ENCODE measurements at places on chromosomes 7 and 10.

DNA sequence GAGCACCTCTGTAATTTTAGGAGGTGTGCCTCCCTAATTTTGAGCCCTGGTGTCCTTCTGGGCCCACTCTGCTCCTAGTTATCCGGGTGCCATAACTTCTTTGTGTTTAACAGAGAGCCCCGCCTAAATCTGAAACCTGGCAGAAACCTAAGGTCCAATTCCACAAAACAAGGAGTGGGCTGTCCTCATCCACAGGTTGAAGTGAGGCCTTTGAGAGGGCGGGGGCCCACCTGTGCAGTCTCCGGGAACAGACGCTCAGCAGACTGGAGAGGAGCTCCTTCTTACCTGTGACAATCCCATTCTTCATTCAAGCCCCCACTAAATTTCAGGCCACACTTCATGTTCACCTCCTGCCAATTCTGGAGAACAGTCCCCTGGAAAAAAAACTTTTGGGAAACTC lies 10.9 kb downstream of the TMEM72 start:
- DNase-seq, result no peak

DNA sequence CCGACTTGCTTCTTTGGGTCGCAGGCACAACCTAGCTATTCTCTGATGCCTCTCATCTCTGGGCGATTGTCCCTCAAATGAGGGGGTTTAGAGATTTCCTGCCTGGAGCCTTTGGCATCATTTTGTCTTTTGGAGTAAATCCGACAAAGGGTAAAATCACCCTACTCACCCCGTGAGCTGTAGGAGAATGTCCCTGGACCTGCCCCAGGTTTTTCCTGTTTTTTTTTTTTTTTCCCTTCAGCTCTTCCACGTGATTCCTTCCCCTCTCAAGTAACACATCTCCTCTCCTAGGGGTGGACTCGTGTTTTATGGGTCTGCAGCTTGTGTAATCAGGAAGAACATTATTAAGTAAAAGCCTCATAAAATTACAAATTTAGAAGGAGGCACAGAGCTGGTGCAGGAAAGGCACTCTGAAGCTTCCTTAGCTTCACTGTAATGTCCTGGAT lies 128.4 kb upstream of the ZNF746 start:
- no peak for DNase-seq

GRCh38 chr7:102467581-102468477 lies 3.0 kb downstream of the LRWD1 start:
- no peak for DNase-seq

DNA sequence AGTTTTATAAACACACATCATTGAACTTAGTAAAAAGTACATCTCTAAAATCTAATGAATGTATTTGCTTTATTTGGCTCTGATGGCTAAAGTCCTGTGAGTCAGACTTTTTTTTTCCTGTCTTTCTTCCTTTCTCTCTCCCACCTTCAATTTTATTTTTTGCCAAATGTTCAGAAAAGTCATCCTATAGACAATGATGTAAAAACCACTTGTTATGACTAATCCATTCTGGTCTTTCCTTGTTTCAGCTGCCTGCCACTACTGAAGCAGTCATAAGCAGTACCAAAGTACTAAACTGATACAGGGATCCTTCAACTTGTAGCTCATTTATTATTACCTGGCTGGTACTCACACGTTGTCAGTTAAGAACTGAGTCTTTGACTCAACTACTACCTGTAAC lies 23.9 kb downstream of the HECTD2 start:
- DNase-seq, result no peak

GRCh38 chr10:87500646-87501048 lies 4.0 kb upstream of the MINPP1 start:
- DNase-seq, result no peak

DNA sequence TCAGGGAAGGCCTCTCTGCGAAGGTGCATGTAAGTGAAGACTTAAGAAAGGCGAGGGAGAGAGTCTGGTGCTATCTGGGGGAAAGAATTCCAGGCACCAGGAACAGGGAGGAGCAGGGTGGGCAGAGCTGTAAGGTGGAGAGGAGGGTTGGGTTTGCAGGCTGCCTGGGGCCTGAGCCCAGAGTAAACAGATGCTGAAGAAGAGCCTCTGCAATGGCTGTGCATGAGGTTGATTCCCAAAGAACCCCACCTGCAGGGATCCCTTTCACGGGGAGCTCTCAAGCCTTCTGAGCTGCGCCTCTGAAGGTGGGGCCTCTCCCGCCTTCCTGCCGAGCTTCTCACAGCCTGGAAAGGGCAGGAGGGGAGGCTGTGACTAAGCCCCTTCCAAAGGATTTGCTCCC lies 115.1 kb downstream of the RNF216 start:
- no peak for DNase-seq

- no peak for DNase-seq
Observed at GRCh38 chr7:127858915-127859189, 172.4 kb downstream of the LRRC4 start.

GRCh38 chr7:31432836-31433340 lies 81.0 kb upstream of the ITPRID1 start:
- DNase-seq, result no peak

- DNase-seq, result peak; percentile 56
Observed at GRCh38 chr10:15387021-15387420, 15.9 kb upstream of the FAM171A1 start.

GRCh38 chr7:17619196-17619818 lies 320.9 kb downstream of the AHR start:
- no peak for DNase-seq

GRCh38 chr10:113524539-113525490 lies 28.0 kb upstream of the HABP2 start:
- no peak for DNase-seq

DNA sequence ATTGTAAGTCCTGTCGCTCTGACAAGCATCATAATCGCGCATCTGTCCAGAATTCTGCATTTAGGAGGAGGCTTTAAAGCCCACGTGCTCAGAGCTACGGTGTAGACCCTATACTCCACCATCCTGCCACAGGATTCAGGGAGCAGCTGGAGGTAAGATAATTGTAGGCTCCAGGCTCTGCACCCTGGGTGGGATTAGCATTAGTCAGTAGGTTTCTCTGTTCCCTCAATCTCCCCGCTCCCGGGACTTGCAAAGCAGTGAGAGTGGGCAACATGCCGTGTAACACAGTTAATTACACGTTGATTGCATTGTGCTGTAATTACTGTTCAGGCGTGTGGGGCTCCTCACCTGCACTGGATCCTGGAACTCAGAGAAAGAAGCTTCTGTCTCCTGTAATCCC lies 89.3 kb upstream of the CUX1 start:
- no peak for DNase-seq

GRCh38 chr10:69636626-69637605 lies 6.9 kb downstream of the FAM241B start:
- no peak for DNase-seq

DNA sequence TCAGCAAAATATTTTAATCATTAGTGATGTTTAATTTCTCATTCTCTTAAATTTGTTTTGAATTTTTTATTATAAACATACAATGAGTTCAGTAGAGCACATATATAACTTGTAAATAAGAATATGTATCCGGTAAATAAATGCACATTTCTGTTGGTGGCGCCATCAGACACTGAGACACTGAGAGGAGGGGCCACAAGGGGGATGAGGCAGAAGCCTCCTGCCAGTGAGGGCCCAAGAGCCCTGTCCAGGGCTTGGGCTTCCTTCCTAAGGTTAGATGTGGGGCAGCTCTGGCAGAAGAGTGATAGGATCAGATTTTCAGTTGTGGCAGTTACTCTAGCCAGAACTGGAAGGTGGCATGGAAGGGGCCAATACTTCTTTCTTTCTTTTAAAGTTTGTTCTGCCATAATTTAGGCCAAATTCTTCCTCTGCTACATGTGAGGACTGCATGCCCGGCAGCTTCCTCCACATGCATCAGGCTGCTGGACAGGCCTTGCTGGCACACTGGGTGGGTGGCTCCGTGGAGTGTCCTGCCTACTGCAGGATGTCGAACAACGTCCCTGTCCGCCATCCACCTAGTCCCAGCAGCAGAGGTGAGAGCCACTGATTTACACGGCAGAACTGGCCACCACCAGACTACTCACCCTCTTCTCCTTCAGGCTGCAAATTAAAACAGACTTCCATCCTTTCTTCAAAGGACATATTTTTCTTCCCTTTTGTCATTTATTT lies 13.2 kb downstream of the PTPRN2 start:
- no peak for DNase-seq

DNA sequence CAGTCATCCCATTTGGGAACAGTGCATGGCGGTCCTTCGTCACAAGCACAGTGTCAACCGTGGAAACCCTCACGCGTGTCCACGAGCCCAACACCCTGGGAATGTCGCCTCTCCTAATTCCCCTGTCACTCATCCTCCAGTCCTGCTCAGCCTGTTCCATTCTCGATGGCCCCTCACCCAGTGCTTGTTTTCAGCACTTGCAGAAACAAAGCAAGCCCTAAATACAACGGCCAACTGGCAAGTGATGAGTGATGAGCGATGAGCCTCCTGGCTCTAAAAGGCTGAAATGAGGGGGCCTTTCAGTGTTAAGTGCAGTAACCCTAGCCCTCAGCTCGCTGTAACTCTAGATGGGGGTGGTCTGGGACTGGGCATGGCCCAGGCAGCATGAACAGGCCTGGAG lies 22.6 kb downstream of the NKX2-3 start:
- no peak for DNase-seq

- DNase-seq, result no peak
Observed at GRCh38 chr10:36281831-36282331, 639.8 kb upstream of the FZD8 start.

DNA sequence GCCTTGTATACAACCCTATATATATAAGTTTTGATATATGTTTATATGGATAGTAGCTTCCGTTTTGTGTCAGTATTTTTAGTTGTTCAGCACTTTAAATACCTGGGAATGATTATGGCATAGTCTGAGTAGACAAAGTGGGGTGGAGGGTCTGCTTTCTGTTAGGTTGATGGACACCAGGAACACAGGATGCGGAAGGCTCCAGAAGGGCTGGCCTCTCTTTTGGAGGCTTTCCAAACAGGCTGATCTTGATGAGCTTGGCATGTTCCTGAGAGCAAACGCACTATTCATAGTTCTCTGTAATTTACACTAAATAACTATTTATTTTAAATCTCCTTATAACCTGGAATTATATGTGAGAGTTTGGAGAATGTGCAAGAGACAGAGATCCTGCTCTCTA lies 12.7 kb downstream of the AKR1E2 start:
- no peak for DNase-seq

DNA sequence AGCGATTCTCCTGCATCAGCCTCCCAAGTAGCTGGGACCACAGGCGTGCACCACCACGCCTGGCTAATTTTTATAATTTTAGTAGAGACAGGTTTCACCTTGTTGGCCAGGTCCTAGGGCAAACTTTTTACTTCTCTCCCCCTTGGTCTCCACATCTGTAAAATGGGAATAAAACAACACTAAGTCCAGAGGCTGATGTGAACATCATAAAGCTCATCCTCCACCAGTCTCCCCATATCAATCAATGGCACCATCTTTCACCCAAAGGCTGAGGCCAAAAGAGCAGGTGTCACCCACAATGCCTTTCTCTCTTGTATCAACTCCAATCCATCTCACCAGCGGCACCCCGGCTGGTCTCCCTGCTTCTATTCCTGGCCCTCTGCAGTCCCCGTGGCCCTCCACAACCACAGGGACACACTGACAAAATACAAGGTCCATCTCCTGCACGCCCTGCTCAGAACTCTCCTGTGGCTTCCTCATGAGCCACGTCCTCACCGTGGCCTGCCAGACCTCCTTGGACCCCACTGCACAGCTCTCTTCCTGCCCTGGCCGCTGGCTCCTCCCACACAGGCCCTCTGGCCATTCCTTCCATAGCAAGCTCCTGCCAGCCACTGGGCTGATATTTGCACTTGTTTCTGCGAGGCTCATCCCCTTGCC lies 179.0 kb downstream of the FAM107B start:
- DNase-seq, result no peak

- DNase-seq, result no peak
Observed at GRCh38 chr7:108455551-108455997, 662 bp downstream of the NRCAM start.

DNA sequence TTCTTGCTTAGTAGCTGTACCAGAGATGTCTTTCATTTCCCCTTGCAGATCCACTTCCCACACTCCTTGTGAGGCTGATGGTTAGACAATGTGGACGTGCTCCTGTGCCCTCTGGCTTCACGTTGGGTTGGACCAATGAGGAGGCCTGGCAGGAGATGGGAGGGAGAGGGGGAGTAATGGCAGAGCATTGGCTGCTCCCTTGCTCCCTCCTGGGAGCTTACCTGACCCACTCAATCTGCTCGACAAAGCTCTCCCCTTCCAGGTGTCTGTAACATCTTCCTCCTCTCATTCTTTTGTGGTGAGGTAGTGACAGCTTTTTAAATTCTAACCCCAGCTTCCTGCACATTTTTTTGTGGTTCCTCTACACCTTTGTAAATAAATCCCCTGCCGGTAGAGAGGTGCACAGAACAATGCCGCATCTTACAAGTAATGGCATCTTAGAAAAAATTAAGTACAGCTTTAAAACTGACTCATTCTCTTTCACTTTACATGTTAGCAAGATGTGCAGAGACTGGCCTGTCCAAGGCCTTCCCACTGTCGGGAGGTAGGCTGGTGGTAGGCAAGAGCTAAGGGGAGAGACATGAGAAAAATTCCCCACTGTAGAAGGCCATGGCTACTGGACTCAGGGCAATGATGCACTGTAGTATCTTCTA lies 134.3 kb downstream of the HTR7 start:
- DNase-seq, result no peak

GRCh38 chr7:48176356-48176893 lies 5.2 kb downstream of the ABCA13 start:
- DNase-seq, result no peak

GRCh38 chr7:14894826-14895225 lies 7.7 kb downstream of the DGKB start:
- DNase-seq, result no peak

- DNase-seq, result no peak
Observed at GRCh38 chr7:82109288-82109687, 334.3 kb downstream of the CACNA2D1 start.

- no peak for DNase-seq
Observed at GRCh38 chr10:94036766-94037033, 43.0 kb downstream of the PLCE1 start.

DNA sequence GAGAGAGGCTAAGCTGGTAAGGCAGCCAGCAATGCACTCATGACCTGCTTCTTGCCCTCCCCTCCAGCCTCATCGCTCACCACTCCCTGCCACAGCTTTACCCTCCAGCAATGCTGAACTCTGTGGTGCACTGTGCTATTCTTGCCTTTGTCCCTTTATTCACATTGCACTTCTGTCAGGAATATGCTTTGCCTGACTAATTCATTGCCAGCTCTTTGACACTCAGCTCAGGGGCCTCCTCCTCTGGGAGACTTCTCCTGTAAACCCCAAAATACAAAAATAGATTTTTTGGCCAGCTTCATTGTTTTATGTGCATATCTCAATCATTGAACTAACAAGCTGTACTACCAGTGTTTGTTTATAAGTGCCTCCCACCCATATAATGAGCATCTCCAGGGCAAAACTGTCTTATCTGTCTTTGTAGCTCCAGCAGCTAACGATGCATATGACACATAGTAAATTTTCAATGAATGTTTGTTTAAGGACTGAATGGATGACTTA lies 8.2 kb downstream of the CNNM1 start:
- DNase-seq, result no peak
